ENCODE measurements at places on chromosomes 1 and 21. TPM values are rescaled to one million over a fixed set of nuclear protein-coding genes. Genes with fewer than 3 reads are reported as not detected.

The GREM2 gene
- not detected for total RNA-seq

The TDRD5 gene
- not detected for total RNA-seq

DNA sequence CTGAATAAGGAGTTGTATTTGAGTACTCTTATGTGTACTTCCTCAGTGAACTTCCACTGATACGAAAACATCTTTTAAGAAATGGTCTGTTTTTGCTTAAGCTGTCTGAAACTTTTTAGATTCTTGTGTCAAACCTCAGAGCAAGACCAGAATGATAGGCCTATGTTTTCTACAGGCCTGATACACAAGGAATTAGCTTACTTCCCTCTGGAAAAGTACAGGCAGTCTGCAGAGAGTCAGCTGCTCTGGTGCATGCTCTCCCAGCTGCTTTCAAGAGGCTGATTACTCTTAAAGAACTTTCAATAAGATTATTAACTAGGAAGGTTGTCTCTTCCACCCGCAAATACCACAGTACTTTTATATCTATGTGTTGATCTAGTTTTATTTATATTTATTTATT is 9.5 kb downstream of the SNX27 start:
- no peak for DNase-seq

DNA sequence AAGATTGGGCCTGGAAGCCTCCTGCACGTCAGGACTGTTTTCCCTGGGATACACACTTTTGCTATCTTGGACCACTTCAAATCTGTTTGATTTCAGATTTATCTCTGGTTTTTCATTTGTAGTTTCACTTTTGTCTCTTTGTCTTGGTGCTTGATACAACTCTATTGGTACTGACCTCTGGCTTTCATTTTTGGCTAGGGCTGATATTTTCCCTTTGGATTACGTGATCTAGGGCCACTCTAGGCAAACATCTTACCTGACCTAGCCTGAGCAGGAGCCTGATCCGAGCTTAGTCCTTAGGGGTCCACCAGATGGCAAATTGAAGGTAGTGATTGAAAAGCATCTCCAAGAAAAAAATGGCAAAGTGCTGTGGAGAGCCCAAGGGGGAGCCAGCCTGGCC is 39.6 kb downstream of the ZBTB18 start:
- DNase-seq, result no peak

GRCh38 chr1:52032124-52032784 is 1.4 kb downstream of the KTI12 start:
- no peak for DNase-seq

- no peak for DNase-seq
These were observed 859.0 kb upstream of the B3GALT2 start for GRCh38 chr1:194045416-194045815.

DNA sequence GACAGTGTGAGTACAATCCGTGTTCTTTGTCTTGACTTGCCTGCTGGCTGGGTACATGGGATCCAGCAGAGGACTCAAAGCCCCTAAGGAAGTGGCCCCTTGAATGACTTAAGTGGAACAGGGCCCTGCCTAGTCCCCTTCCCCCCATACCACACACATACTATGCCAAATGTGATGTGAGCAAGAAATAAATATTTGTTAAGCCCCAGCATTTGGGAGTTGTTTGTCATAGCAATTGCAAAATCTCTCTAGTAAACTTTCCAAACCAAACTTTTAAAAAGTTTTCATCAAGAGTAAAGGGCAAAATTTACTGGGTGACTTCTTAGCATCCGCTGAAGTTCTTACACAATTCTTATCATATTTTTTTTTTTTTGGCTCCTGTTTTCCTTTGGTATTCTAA is 32.5 kb upstream of the CACHD1 start:
- DNase-seq, result no peak
